ENCODE measurements at places on chromosomes 6 and 20.

- DNase-seq, result no peak
Measured at GRCh38 chr6:158852312-158853071, 33.3 kb upstream of the EZR start.

DNA sequence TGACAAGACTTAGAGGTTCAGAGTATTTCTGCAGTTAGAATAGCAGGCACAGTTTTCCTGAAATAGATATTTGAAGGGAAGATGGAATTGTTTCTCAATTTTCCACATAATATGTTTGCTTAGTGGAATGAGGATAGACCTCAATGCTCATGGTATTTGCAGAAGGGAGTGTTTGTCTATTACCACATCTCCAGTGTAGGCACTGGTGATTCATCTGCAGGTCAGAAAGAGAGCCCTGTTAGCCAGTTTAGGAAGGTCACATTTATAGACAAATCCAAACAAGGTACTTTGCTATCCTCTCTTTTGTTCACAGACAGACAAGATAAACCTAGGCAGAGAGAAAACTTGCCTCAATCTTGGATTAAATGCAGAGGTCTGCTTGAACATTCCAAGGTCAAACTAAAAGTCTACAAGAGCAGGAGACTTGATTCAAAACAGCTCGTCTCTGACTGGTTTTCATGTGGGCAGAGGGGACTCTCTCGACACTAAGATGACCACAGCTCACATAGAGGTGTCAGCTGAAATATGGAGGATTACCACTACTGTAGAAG lies 22.8 kb downstream of the ISM1 start:
- no peak for DNase-seq

DNA sequence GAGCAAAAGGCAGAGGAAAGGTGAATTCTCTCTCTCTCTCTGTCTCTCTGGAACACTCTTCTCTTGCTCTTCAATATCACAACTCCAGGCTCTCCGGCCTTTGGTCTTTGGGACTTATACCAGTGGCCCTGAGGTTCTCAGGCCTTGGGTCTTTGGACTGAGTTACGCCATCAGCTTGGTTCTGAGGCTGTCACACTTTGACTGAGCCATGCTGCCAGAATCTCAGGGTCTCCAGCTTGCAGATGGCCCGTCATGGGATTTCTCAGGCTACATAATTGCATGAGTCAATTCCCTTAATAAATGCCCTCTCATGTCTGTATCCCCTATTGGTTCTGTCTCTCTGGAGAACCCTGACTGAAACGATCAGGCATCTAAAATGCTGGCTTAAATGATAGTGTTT lies 12.9 kb downstream of the BTN2A1 start:
- no peak for DNase-seq

GRCh38 chr6:71029555-71029954 lies 72.7 kb upstream of the B3GAT2 start:
- no peak for DNase-seq

GRCh38 chr6:27388293-27389197 lies at the start of gene ZNF391:
ZNF391 (plus strand) TSS chr6:27388759; CDS start chr6:27400371, 11,612 bp downstream.
- peak; percentile 83 for DNase-seq

- DNase-seq, result peak; percentile 69
Measured at GRCh38 chr6:111113336-111114086, 26.2 kb downstream of the SLC16A10 start.

- no peak for DNase-seq
Measured at GRCh38 chr6:8375916-8376315, 59.4 kb downstream of the SLC35B3 start.

GRCh38 chr20:54477191-54477955 lies 2.0 kb downstream of the DOK5 start:
- DNase-seq, result no peak

- DNase-seq, result no peak
Measured at GRCh38 chr20:52348434-52348833, 156.9 kb upstream of the ZFP64 start.

GRCh38 chr20:17560344-17561074 lies 9.4 kb upstream of the DSTN start:
- DNase-seq, result no peak

- DNase-seq, result no peak
Measured at GRCh38 chr20:17488916-17489600, 42.1 kb downstream of the BFSP1 start.

GRCh38 chr6:83459663-83460062 lies 28.8 kb upstream of the ME1 start:
- no peak for DNase-seq

- DNase-seq, result no peak
Measured at GRCh38 chr20:10453241-10453640, 18.1 kb downstream of the SLX4IP start.

DNA sequence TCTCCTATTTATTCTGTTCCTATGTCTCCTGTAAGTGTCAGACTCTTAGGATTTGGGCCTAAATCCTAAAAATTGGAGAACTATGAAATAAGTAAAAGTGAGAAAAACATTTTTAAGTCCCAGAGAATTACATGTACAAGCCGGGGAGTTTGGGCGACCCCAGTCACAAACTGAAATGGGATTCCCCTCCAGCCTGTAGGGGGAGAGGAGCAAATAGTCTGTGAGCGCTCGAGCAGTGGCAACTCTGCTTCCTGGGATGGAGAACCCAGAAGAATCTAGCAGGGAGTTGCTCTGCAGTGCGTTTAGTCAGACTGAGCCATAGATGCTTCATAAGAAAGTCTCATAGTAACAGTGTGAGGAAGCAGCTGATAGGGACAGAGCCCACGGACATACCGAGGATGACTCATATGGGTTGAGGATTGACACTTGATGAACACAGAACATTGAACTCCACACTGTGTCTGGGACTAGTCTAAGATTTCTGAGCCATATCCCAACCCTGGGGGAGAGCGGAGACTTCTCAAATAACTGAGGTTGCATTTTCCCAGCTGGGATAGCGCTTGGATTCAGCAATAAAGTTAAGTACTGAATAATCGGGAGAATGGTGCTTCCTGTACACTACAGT lies 437.2 kb downstream of the BCKDHB start:
- DNase-seq, result peak; percentile 73

DNA sequence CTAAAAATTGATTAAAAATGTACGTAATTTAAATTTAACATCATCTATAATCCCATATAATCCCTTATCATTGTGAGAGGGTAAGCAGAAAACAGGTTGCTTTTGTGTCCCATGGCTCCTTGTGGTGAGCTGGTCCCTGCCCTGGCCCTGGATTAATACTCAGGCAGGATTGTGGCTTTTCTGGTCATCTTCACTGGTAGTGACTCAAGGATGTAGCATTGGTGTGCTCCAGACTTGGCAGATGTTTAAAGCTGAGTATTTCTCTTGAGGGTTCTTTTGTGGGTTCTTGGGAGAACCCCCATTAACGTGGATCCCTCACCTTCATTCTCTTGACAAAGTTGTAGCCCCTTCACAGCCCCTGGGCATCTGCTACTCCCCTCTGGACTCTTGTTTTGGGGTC lies 39.3 kb downstream of the SNRNP48 start:
- DNase-seq, result no peak

DNA sequence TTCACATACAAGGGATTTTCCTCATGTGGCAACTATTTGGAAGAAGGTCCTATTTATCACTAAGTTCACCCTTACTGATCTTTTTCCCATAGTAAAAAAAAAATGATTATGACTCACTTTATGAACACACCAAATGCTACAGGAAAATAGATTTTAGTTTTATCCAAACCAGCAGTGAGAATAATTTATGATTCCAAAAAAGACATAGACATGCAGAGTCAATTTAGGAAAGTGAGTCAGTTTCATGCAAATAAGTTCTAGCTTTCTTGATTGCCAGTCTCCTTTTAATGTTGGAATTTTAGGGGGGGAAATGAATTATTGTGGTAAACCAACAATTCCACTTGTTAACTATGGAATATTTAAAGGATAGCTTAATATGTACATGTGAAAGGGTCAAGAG lies 64.0 kb upstream of the RNF146 start:
- no peak for DNase-seq

DNA sequence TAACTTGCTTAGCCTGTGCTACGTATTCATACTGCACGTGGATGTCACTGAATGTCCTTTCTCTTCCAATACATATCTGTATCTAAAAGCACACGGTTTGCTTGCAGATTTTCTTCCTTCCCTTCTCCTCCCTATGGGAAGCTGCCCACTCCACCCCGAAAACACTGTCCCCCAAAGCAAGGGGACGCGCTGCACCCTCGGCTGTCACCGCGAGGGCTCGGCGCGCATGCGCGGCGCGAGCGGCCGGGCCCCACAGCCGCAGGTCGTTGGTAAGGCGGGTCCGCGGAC lies 659 bp downstream of the TMX4 start:
- DNase-seq, result no peak

DNA sequence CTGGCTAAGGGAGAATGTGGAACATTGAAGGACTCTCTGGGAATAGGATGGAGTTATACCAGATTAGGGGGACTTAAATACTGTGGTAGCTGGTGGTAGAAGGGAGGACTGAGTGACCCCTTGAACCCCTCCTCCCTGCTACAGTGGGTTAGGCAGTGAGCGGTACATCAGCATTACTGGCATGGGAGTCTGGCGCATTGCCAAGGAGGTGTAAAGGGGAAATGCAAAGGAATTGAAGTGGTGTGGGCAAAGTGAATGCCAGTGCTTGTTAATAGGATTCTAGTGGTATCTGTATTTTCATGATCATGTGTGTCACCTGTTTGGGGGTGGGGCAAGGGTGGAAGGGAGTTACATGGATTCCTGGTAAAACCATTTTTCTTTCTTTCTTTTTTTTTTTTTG lies 60.1 kb downstream of the GFRA4 start:
- no peak for DNase-seq

DNA sequence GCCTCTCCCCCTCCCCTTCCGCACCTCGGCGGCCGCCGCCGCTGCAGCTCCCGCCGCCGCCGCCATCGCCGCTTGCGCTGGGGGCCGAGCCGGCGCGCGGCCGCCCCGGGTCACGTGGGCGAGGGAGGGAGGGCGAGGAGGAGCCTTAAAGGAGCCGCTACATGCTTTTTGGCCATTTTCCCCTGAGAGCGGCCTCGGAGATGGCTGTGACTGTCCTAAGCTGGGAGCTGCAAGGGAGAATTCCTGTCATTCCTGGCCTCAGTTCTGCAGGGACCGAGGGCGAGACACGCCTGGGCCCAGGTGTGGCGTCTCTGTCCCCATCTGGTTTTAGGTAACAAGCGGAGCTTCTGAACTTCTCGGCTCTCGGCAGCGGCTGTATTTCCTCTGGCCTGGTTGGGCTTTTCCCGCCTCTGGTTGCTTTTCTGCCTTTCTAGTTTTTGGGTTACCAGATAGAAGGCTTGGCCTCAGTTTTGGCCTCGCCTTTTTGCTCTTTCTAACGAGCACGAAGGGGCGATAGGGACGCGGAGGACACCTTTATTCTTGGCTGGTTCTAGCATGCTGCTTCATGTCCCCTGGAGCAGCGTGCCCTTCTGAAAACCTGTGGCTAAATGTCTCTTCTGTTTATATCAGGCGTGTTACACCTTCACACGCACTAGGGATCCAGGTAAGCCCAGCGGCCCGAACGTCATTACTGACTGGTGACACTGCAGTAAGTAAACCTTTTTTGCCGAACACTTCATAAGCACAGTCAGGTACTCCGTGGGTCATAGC lies at the start of gene EHMT2:
Gene EHMT2 (minus strand): TSS at position 87 of the 771 bp plus-strand sequence. CDS start 21 bp downstream, at position 66.
- DNase-seq, result peak; percentile 81

GRCh38 chr6:136774228-136775041 lies 17.8 kb downstream of the MAP3K5 start:
- peak; percentile 56 for DNase-seq

- DNase-seq, result no peak
Measured at GRCh38 chr20:56005389-56005715, at the start of gene CBLN4. CBLN4 (minus strand) TSS chr20:56005519; CDS start chr20:56004171, 1,348 bp downstream.

DNA sequence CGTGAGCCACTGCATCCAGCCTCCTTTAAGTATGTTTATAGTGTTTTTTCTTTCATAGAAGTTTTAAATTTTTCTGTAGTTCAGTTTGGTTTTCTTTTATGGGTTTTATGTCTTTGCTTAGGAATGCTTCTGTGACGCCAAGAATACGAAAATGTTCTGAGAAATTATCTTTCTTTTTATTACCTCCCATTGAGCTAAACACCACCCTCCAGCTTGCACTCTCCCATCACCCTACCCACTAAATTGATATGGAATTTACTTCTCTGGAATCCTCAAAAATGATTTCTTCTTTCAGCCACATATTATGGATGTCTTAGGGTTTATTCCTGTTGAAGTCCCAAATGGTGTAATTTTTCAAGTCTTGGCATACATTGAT lies 38.1 kb downstream of the JARID2 start:
- DNase-seq, result peak; percentile 72

DNA sequence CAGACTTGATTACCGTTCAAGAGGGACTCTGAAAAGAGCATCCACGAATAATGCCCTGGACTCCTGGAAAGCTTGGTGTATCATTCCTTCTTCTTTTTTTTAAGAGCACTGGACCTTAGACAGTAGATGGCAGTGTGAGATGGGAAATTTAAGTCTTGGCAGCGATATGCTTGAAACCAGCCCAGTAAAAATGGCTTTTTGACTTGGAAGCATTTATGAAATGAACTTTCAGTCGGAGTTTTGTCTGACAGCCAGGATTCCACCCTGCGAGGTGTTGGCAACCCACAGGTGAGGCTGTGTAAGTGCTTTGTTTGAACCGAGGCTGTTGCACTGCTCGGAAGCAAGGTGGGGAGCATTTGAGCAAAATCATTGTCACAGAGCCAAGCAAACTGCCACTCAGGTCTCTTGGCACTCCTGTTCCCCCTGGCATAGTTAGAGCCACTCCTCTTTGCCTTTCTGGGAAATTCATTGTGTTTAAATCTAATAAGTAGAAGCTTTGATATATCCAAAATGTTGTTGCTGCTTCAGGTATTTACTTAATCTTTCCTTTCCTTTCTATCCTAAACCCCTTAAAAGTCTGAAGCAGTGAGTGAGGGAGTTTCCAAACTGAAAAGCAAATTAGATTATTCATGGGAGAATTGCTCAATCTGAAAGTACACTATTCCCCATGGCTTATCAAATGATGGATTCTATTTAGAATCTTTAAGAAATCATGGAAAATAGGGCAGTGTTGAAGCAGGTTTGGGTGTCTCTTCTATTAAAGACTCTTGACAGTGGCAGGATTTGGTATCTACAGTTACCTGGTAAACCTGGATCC lies 272.8 kb upstream of the SLC35B3 start:
- peak; percentile 21 for DNase-seq
